Activated naive CD8-positive, alpha-beta T cell treated with anti-CD3 and anti-CD28 coated beads for 36 hours (primary cell): ENCODE measurements at places on chromosomes 13 and 19. TPM values are rescaled to one million over a fixed set of nuclear protein-coding genes. Genes with fewer than 3 reads are reported as not detected.

Gene THSD1
- total RNA-seq: 0.14 TPM

DNA sequence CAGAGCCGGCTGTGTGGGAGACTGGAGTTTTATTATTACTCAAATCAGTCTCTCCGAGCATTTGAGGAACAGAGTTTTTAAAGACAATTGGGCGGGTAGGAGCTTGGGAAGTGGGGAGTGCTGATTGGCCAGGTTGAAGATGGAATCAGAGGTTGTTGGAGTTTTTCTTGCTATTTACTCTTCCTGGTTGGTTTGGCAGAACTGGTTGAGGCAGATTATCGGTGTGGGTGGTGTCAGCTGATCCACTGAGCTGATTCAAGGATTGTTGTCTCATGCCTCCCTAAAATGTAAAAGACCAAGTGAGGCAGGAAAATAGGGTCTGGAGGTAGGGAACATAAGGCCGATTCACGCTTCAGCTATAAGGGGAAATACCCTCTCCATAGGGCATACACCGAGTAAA is 1.3 kb upstream of the TDRD12 start:
- DNase-seq: no peak

DNA sequence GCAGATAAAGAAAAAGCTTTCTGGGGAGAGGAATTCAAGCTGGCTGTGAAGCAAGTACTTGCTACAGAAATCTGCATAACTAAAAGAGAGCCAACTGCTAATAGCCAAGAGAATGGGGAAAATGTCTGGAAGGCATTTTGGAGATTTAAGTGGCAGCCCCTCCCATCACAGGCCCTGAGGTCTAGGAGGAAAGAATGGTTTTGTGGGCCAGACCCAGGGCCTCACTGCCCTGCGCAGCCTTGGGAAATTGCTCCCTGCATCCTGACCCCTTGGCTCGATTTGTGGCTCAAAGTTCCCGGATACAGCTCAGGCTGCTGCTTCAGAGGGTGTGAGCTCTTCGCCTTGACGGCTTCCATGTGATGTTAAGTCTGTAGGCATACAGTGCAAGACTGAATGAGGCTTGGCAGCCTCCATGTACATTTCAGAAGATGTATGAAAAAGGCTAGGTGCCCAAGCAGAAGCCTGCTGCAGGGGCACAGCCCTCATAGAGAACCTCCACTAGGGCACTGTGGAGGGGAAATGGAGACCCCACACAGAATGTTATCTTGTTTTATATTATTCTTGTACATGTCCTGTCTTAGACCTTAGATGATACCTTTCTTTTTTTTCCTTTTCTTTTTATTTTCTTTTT is 34.4 kb downstream of the MZT1 start:
- DNase-seq: no peak

- DNase-seq: no peak
Observed at GRCh38 chr13:100473501-100474044, 115.0 kb downstream of the GGACT start.

DNA sequence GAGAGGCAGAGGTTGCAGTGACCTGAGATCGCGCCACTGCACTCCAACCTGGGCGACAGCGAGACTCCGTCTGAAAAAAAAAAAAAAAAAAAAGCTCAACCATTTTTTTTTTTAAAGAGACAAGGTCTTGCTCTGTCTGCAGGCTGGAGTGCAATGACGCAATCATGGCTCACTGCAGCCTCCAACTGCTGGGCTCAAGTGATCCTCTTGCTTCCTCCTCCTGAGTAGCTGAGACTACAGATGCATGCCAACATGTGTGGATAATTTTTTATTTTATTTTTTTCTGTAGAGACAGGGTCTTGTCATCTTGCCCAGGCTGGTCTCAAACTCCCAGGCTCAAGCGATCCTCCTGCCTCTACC is 10.3 kb downstream of the EHD2 start:
- no peak for DNase-seq

GRCh38 chr13:74442751-74443150 is 308.5 kb upstream of the KLF12 start:
- no peak for DNase-seq

- no peak for DNase-seq
Observed at GRCh38 chr19:14150770-14151661, 14.6 kb upstream of the ASF1B start.

DNA sequence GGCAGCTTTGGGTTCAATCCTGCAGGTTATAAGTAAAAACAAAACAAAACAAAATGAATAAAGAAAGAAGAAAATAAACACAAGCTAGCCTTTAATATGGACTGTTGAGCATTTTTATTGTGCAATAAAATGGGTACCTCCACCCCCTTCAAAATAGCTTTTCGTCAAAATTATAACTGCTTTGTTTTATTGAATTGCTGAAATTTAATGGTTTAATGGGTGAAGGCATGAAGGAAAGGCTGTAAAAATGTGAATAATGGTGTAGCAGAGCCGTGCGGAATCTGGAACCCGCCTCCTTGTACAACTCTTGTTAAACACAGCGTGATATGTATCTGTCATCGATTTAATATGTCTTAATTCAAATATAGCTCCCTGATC is 2.2 kb upstream of the ZIC5 start:
- DNase-seq: no peak

DNA sequence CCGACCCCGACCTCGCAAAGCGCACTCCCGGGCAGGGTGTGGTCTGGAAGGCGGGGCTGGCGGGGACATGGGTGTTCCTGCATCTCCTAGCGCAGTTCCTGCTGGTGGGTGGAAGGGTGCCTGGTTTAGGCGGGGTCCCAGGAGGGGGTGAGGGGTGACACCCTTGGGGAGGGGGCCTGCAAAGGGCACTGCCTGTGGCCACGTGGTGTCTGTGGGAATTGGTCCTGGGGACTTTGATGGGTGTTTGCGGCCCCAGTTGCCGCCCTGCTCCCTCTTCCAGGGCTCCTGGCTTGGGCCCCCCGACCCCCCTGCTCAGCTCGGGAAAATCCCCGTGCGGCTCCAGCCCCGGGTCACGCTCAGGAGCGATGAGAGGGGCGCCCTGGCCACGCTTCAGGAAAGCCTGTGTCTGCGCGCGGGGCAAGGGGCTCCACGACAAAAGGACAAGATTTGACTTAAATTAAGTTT is 19.1 kb downstream of the WTIP start:
- no peak for DNase-seq

- DNase-seq: peak; percentile 62
Observed at GRCh38 chr13:106561551-106562170, 6.3 kb downstream of the ARGLU1 start.
